Bone marrow (tissue), 2 donors: ENCODE measurements at places on chromosomes 1 and 21.

DNA sequence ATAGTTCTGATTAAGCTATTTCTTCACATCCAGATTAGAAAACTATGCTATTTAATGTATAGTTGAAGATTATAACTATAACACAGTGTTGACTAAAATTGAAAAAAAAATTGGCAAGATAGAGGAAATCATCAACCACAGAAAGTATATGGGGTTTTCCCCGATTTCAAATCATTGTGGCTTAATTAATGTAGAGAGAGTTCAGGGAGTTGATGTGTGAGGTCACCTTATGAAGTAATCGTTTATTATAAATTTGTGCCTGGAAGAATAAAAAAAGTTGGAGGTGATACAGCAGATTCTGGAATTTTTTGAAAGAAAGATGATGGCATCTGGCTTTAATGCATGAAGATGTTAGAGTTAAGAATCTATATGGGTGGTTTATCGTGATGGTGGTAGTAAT lies 84.3 kb downstream of the PTGS2 start:
- DNase-seq, result no peak

- no peak for DNase-seq
Measured at GRCh38 chr1:21926814-21927532, 10.1 kb downstream of the HSPG2 start.

GRCh38 chr1:211741116-211741515 lies 65.7 kb upstream of the NEK2 start:
- DNase-seq, result no peak

GRCh38 chr1:54540582-54541295 lies 7.3 kb upstream of the ACOT11 start:
- DNase-seq, result no peak

- no peak for DNase-seq
Measured at GRCh38 chr1:99659755-99660210, 13.9 kb downstream of the PALMD start.

- no peak for DNase-seq
Measured at GRCh38 chr1:61093525-61094137, 11.3 kb downstream of the NFIA start.

GRCh38 chr21:36706951-36707762 lies 8.2 kb downstream of the SIM2 start:
- no peak for DNase-seq

GRCh38 chr1:246000638-246001015 lies 506.5 kb downstream of the SMYD3 start:
- no peak for DNase-seq

GRCh38 chr1:91736715-91737615 lies 149.0 kb downstream of the TGFBR3 start:
- DNase-seq, result no peak

GRCh38 chr1:204507317-204508105 lies 8.7 kb upstream of the MDM4 start:
- DNase-seq, result no peak

GRCh38 chr1:160007577-160008200 lies 24.1 kb downstream of the PIGM start:
- no peak for DNase-seq

DNA sequence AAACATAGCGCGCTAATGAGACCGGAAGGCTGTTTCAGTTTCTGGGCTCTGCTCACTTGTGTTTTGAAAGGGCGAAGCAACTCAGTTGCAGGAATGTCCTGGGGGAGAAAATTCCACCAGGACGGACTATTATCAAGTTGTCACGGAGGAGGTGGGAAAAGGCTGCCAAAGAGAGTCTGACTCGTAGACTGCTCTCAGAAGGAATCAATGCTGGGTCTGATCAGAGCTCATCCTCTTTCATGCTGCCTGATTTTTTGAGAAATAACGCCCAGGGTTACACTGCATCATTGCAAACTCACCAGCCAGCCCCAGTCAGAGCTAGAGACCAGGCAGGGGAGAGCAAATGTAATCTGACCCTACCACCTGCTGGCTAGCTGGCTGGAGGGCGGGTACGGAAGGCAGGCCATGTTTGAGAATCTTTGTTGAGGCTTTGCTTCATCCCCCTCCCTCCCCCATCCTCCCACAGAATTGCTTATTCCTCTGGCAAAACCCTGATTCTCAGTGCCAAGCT lies 36.4 kb upstream of the BCL9 start:
- DNase-seq, result no peak

DNA sequence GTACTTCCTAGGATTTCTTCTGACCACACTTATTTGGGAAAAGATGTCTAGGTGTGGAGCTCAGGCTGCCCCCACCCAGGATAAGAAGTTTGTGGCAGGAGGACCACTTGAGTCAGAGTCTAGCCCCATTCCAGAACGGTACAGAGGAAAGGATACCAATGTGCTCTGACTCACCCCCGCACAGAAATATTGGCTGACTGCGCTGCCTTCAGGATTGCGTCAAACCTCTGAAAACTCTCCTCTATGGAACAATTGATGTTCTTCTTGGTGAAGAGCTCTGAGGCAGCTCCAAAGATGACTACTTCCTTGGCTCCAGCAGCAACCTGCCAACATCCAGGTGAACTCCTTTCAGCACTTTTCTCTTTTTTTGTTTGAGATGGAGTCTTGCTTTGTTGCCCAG lies 11.2 kb downstream of the HMGCL start:
- no peak for DNase-seq

GRCh38 chr1:108815566-108815965 lies 41.3 kb downstream of the AKNAD1 start:
- no peak for DNase-seq

DNA sequence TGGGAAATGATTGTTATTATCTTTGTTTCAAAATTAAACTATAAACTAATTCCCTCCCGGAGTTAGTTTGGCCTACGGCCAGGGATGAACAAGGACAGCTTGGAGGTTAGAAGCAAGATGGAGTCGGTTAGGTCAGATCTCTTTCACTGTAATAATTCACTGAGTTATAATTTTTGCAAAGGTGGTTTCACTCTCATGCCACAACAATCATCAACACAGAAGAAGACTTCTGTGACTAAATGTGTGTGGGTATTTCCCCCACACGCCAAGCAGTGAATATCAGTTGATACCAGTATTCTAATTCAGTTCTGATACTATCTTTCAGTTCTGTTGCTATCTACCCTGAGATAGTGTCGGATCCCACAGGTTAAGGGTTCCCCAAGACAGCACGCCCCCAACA lies 215.1 kb downstream of the S1PR1 start:
- no peak for DNase-seq
